ENCODE measurements at places on chromosomes 6 and 20.

DNA sequence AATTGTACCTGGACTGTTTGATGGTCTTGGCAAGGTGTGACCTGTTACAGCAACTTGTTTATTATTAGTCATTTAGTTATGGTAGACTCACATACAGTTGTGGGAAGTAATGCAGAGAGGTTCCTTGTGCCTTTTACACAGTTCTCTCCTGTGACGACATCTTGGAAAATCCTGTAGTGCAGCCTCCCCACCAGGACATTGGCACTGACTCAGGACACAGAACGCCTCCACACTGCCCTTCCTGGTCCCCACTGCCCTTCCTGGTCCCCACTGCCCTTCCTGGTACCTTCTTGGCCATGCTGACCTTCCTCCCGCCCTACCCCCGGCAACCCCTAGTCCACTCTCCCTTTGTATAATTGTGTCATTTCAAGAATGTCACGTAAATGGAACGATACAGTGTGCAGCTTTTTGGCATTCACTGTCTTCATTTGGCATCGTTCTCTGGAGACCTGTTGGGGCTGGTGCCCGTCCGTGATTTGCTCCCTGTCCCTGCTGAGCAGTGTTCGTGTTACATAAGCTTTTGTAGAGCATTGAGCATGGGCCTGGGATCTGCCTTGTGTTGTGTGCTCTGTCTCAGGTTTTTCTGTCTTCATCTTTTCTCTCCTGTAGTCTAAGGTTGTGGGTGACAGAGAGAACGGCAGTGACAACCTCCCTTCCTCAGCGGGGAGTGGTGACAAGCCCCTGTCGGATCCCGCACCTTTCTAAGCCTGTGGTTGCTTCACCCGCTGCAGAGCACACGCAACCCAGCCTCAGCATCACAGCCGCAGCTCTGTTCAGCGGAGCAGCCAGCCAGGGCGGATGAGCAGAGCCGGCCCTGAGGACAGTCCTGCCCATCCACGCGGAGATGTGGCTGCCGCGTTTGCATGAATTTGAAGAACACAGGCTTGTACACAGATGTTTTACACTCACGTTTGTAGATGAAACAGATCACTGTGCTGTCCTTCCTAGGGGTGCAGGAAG lies 5.4 kb upstream of the DNAJC5 start:
- DNase-seq, result peak; percentile 87

DNA sequence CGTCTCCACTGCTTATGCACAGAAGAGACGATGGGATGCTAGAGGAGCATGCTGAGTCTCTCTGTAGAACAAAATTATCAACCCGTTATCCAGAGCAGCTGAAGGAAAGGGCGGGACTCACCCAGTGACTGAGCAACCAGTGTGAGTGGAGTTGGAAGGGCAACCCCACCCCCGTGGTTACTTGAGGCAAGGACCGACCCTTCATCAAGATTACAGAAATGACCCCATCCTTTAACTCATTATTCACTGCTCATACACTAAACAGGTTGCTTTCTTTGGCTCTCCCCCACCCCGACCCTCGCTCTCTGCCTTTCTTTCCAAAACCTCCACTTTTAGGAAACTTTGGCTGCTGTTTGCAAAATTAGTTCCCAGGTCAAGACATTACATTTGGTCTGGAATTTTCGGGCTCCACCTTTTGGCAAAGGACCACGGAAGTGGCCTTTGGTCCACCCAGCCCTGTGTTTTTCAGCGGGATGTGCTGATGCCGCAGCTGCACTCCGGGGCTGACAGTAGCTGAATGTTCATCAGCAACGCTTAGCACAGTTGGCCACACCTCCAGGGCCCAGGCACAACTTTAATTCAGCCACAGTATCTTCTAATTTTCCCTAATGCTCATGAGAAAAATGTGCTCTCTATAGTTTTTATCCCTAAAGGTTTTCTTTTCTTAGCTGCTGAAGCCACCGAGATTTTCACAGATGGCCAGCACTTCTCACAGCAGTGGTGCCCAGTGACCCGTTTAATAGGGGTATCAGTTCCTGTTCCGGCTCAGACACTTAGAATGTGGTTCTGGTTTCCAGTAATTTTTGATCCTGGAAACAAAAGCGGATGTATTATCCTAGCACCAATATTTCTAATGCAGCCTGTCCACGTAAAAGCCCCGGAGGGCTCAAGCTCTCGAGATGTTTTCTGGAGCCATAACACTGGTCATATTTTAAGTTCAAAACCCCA lies 103.6 kb upstream of the NXT1 start:
- peak; percentile 24 for DNase-seq

- DNase-seq, result no peak
These were observed 9.6 kb downstream of the JARID2 start for GRCh38 chr6:15255481-15255880.

DNA sequence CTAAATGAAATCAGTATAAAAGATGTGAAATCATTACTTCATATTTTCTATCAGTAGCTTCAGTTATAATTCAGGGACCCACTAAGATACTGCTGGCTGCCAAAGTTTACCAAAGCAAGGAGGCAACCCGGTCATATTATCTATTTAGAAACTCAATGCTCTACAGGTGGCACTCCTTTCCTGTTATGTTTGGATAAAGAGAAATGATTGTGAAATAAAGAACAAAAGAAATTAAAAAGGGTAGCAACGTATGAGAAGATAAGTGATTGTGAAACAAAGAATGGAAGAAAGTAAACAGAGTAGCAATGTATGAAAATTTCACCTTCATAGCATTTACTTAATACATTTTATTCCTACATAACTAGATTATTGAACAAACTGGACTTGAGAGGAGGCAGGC lies 45.2 kb downstream of the RSPH3 start:
- no peak for DNase-seq

- DNase-seq, result peak; percentile 87
These were observed 5.6 kb upstream of the RPS21 start for GRCh38 chr20:62381202-62381797.

DNA sequence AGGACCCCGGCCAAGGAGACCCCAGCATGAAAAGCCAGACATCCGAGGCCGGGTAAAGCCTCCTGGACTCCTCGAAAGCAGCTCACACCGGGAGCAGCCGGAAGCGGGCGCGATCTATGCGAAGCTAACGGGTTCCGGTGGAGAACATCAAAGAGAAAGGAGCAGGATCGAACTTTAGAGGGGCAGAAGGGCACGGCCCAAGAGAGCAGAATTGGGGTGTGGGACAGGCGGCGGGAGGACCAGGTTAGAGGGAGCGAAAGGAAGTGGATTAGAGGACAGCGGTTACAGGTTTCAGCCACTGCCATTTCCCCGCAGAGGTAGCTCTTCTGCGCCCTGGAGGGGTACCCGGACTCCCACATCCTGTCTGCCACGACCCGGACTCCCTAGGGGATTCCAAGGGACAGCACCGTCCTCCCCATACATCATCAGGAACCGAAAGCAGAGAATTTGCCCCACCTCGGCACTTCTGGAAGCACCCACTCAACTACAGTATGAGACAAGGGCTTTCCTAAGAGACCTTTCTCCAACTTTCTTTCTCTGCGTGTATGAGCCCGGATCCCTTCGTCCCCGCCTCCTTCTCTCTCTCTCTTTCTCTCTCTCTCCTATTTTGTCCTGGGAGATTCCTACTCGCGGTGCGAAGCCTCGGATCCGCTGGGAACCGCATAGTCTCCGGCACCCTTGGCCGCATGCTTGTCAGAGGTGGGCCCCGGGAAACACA lies 507 bp upstream of the VGLL2 start:
- DNase-seq, result peak; percentile 41

DNA sequence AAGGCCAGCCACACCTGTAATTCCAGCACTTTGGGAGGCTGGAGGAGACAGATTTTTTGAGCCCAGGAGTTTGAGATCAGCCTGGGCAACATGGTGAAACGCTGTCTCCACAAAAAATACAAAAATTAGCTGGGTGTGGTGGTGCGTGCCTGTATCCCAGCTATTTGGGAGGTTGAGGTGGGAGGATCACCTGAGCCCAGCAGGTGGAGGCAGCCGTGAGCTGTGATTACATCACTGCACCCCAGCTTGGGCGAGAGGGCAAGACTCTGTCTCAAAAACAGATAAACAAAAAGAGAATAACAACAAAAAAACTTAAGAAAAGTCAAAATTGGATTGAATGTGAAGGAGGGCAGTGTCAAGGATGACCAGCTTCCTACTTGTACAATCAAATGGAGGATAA lies 2.9 kb downstream of the TPD52L1 start:
- no peak for DNase-seq

- peak; percentile 34 for DNase-seq
These were observed 15.7 kb downstream of the AURKA start for GRCh38 chr20:56376331-56376730.

DNA sequence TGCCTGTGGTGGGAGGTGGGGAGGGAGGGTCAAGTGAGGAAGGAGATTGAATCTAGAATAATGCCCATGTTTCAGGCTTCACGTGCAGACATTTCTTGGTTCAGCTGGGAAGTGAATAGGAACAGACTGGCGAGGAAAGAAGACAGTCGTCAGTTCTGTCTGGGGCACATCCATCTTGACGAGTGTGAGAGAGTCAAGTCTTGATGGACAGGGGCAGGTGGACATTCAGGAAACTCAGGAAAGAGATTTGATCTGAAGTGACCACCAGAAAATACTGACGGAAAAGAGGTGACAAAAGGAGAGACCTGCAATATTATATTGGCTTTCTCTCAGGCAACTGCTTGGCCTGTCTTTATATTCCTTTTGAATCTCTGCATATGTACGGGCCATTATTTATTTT lies 68.6 kb downstream of the ESR1 start:
- no peak for DNase-seq

- DNase-seq, result no peak
These were observed 309 bp upstream of the ABRACL start for GRCh38 chr6:139028215-139028657.

DNA sequence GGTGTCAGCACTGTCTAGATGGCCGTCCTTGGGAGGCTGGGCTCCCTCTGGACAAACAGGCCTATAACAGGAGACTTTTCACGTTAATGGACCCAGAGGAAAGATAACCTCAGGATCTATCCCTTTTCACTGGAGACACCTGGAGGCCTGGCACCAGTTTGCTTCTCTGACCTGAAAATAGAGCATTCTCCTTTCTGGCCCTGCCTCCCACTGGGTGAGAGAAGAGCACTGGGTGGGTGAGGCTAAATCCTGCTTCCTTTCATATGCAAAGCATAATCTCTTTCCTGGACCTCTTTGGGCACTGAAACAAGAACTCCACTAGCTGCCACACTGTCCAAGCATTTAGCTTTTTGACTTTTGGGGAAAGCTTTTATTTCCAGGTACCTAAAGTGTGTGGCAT lies 78.3 kb downstream of the FOXO3 start:
- DNase-seq, result no peak

- peak; percentile 19 for DNase-seq
These were observed 1.1 kb upstream of the BEND6 start for GRCh38 chr6:56953597-56954402.

DNA sequence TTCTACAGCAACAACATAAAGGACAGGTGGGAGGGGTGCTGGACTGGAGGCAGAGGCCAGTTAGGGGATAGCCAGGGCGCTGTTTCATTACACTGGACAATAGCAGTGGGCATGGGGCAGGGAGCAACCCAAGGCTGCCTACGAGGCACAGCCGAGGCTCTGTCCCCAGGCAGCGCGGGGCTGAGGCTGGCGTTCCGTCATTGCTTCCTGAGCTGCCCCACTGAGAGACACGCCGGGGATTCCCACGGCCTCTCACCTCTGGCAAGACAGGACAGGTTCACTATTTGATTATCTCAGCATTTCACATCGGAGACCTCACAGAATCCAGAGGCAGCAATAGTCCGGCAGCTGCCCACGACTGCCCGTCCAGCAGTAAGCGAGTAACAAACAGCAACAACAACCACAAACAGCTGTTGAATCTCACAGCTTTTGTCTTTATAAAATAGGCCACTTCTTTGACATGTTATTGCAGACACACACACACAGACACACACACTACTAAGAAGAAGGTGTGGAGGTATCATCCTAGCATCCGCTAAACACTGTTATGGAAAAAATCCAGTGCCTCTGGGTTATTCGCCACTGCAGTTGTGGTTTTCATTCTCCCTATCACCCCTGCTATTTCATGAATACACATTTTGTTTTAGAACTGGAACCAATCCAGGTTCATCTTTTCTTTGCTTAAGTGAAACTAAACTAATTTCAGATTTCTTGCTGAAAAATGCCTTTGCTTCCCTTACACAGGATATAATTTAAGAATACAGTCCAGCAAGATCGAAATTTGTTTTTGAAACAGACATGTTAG lies 19.5 kb downstream of the KIF25 start:
- no peak for DNase-seq

- DNase-seq, result no peak
These were observed 818.0 kb downstream of the MAFB start for GRCh38 chr20:39871013-39871412.

DNA sequence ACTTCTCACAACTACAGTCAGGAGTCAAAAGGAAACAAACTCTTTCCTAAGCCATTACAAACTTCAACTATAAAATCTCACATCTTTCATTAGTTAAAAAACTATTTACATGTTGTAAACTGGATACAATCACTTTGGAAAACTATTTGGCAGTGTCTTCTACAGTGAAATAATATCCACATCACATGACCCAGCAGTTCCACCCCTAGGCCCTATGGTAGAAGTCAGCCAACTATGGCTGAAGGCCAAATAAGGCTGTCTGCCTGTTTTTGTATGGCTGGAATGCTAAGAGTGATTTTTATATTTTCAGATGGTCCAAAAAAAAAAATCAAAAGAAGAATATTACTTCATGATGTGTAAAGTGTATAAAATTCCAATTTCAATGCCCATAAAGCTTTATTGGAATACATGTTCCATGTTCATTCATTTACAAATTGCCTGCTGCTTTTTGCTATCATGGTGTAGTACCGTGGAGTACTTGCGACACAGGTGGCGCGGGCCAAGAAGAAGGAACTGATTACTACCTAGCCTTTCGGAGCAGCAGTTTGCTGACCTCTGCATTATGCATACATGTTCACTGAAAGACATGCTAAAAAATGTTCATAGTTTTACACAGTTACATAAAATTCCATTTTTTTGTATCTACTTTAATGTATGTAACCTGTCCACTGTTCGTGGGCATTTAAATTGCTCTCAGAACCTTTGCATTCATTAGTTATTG lies 129.0 kb downstream of the KIF16B start:
- no peak for DNase-seq

- DNase-seq, result no peak
These were observed 11.3 kb upstream of the DSN1 start for GRCh38 chr20:36784900-36785299.

GRCh38 chr6:51619042-51619799 lies 468.2 kb downstream of the PKHD1 start:
- no peak for DNase-seq

All from suppressor macrophage treated with lipopolysaccharide for 1 hour (primary cell).